ENCODE measurements at places on chromosomes 12 and 14.

DNA sequence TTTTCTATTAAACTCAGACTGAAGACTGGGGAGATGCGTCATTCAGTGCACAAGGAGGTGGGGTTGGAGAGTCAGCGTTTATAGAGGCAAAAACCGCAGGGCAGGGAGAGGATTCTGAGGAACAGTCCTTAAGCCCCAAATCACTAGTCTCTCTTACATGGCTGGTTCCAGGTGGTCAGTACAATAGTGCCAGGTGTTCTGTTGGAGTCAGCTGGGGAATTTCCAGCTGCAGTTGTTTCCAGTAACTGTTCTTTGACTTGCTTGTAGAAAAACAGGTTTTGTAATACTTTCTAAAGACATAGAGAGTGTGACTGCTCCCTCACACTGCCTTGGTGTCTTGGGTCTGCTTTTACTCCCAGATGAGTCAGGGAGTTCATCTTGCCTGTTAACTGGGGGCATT, 192.2 kb downstream of the TMTC3 start:
- peak; percentile 48 for DNase-seq

DNA sequence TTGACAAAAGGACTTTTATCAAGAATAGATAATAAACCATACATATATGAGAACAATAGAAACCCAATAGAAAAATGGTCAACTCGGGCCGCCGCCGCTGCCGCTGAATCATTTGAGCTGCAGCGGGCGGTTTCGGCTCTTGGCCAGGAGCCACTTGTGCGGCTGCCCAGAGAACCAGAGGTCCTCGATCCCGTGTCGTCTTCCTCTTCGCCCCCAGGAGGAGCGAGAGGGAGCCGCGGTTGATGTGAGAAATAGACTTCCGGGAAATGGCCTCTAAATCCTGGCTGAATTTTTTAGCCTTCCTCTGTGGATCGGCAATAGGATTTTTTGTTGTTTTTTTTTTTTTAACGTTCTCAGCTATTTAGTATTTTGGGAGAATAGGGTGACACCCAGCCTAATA, 44.8 kb downstream of the CPSF6 start:
- DNase-seq, result peak; percentile 52

DNA sequence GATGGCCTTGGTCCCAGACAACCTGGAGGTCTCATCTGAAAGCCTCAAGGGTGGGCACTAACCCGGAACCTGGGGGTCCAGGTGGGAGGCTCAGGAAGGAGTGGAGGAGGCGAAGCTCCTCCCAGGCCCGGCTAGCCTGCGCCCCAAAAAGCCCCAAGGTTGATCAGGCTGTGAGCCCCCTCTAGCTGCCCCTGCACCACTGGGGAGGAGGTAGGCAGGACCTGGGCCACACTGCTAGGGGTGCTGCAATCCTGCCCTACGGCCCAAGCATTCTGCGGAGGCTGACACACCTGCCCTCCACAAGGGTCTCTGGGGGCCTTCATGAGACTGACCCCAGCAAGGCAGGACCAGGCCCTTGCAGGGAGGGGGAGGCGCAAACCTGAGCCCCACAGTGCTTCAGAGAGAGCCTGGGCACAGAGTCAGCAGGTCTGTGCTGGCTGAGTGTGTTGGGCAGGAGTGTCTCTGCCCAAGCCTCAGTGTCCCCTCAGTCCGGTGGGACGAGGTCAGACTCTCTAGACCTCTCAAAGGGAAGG, 51.9 kb downstream of the CCDC85C start:
- no peak for DNase-seq

DNA sequence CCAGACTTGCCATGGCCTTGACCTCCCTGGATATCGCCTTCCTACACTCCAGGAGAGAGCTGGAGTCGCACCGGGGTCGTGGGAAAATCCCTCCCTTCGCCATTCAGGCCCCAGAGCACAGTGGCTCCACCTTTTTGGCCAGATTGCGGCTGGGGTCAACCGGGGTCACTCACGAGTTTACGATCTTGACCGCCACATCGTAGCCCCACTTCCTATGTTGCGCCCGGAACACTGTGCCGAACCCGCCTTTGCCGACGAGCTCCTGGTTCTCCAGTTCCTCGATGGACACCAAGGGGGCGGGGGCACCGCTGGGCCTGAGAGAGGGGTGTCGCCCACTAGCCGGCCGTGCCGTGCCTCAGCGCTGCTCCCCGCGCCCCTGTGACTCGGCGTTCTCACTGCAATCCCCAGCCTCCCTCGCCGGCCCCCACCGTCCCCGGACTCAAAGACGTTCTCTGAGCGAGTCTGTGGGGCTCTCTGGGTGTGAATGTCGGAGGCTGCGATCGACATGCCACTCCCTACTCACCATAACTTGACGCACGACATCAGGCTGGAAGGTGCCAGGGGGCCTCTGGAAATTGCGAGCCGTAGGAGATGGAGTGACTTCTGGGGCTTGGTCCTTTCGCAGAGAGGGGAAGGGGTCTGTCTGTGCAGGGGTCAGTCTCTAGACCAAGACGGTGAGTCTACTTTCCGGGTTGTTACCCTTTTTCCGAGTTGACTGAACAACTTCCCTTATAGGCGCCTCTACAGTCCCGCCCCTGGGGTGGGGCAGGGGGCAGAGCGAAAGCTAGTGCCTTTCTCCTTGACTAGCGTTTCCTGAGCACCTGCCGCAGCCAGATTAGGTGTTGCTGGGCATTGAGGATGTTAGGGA, at the start of gene RIPK3:
RIPK3 (minus strand) TSS at position 708 of the 868 bp plus-strand sequence; CDS start at position 543, 165 bp downstream.
- DNase-seq, result no peak

- no peak for DNase-seq
Measured at GRCh38 chr14:75341620-75342019, 63.0 kb downstream of the FOS start.

All from RWPE1 (cell line).